ENCODE measurements at places on chromosomes 5 and 9.

DNA sequence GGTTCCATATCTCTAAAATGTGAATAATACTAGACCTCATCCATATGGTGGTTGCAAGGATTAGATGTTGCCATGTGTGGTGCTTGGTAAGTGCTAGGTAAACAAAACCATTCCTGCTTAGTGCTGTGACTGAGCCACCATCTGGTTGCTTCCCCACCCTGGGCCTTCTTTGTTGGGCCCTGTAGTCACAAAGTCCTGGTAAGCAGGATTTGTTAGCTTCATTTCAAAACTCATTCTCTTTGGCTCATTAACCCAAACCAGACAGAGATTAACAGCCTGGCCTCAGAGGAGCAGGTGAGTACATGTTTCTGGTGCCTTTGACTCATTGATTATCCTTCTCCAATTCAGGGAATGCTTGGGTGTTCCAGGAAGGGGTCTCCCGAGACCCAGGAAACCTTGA, 240.2 kb downstream of the ARHGAP26 start:
- DNase-seq, result no peak

- no peak for DNase-seq
Measured at GRCh38 chr5:133523013-133523658, 89.2 kb downstream of the FSTL4 start.

DNA sequence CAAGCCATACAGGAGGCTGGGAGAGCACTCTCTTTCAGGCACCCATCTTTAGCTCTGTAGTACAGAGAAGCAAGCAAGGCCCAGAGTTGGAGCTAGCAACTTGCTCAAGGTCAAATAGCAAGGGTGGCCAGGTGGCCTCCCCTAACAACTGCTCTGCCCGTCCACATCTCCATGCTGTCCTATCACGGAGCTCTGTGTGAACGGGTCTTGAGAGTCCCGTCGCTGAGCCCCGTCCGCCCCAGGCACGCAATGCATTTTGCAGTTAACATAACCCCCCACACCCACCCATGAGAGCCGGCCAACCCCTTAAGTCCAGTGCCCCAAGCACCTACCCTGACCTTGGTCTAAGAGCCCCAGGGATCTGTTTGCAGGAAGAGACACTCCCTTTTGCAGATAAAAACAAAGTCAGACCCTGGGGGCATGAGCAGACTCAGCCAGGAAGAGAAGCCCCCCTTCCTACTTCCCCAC, 1.5 kb downstream of the RNF44 start:
- no peak for DNase-seq

- no peak for DNase-seq
Measured at GRCh38 chr5:65276178-65276890, 205.4 kb downstream of the ADAMTS6 start.

DNA sequence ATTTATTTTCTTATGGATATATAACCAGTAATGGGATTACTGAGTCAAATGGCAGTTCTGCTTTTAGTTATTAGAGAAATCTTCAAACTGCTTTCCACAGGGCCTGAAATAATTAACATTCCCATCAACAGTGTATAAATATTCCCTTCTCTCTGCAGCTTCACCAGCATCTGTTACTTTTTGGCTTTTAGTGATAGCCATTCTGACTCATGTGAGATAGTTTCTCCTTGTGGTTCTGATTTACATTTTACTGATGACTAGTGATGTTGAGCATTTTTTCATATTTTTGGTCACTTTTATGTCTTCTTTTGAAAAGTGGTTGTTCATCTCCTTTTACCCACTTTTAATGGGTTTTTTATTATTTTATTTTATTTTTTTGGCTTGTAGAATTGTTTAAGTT, 1290.3 kb upstream of the CDH9 start:
- no peak for DNase-seq

- DNase-seq, result no peak
Measured at GRCh38 chr9:131197160-131197911, 72.0 kb downstream of the NUP214 start.

DNA sequence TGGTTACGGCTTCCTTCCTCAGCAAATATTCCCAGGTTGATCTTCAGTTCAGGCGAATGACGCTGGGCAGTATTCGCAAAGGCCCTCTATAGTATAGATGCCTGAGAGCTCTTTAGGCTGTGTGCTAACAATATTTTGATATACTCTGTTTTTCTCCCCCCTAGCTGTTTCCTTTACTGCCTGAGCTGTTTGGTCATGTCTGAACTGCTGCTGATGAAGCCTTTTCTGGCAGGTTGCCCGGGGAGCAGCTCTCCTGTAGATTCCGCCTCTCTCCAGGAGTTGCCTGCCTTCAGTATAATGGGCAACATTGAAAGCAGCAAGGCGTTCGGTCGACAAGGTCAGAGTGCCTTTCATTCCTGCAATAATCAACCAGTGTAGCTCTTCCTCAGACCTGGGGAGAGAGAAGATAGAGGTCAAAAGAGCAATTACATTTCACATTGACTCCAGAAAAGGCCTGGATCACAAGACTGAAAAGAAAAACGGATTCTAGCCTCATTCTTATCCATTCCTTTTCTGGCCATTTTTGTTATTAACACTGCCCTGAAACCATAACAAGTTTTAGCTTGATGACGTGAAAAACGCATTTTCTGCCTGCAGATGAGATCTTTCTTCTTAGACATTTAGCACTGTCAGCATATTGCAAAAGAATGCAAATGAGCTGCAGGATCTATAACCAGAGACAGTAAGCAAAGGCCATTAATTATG, 60.1 kb upstream of the ZNF608 start:
- peak; percentile 84 for DNase-seq

GRCh38 chr9:108443741-108444140, 412.0 kb downstream of the ACTL7B start:
- DNase-seq, result no peak

GRCh38 chr5:54859316-54859715, 126.1 kb downstream of the ESM1 start:
- no peak for DNase-seq

DNA sequence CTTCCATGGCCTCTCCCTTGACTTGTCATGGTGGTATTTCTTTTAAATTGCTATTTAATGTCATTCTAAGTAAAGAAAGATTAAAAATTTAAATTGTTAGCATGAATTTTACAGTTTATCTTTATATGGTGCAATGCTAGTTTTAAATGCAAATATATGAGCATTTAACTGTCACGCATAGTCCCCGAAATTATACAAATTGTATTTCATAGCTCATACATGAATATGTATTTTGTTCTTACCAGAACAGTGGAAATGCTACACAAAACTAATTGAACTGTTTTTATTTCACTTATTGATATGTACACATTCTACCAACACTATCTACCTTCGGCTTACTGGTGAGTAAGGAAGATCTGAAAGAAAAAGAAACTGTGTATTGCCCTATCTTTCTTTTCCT, 125.8 kb downstream of the CARTPT start:
- DNase-seq, result no peak

GRCh38 chr5:14436801-14437542, 144.6 kb upstream of the OTULINL start:
- DNase-seq, result no peak

DNA sequence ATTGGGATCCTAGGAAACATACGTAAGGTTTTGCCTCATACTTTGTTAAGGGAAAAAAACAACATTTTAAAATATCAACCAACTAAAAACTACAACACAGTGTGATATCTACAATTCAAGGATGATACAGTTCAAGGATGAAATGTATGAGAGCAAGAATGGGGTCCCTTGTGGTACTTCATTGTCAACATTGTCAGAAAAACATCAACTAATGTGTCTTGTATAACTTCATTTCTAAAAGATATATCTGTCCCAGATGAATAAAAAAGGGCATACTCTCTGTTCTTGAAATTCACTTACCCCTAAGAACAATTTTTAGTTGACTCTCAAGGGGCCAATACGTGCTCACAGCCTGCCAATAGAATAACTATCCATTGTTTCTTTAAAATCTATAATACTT, 1250.5 kb downstream of the PTPRD start:
- DNase-seq, result no peak

- no peak for DNase-seq
Measured at GRCh38 chr5:78497573-78498533, 137.4 kb downstream of the SCAMP1 start.

GRCh38 chr5:175027390-175027789, 303.0 kb downstream of the MSX2 start:
- no peak for DNase-seq

DNA sequence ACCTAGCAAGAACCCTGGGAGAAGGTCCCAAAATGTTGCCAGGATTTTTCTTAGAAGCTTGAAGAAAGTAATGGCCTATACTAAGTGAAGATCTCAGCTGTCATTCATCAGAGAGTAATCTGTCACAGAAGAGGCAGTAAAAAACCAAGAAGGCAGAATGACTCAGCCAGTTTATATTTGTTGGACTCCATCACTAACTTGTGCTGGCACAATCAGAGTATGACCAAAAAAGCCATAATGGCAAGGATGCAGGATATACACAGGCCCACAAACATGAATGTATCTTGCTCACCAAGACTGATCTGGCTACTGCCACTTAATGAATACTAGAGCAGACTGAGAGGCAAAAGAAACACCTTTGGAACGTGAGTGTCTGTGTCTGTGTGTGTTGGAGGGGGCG, 104.0 kb upstream of the POU5F2 start:
- DNase-seq, result no peak

GRCh38 chr9:104091116-104091515, 3.0 kb upstream of the SMC2 start:
- DNase-seq, result no peak

- no peak for DNase-seq
Measured at GRCh38 chr5:103452666-103453065, 109.9 kb downstream of the NUDT12 start.

GRCh38 chr9:20321423-20322082, 300.7 kb downstream of the MLLT3 start:
- DNase-seq, result no peak

DNA sequence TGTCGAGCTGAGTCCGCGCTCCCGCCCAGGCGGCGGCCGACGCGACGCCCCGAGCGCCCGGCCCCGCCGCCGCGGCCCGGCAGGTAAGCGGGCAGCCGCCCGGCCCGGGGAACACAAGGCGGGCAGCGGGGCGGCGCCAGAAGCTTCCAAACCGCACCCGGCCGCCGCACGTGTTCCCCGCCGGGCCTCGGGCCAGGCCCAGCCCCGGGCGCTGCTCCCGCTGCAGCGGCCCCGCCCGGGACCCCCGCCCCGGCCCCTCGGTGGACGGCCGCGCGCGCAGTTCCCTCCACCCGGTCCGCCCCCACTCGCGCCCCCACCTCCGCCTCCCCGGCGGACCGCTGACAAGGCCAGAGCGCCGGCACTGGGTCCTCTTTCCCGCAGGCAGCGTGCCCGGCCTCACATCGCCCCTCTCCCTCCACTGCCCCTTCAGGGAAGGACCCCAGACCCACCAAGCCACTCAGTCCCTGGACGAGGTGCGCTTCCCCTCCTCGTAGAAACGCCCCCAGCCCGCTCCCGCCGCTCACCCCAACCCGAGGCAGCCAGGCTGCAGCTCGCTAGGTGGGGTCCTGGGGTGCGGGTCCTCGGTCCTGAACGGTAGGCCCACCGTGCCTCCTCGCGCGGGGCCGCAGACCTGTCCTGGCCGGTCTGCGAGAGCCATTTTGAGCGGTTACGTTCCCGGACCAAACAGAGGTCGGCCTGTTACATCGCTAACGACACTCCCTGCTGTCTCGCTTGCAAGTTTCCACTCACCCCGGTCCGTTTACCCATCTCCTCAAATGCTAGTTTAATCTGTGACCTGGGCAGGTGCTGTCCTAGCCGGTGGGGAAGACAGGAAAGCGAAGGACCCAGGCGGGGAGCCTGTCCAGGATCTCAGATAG, 475 bp downstream of the WDR5 start:
- no peak for DNase-seq

- no peak for DNase-seq
Measured at GRCh38 chr9:35495984-35496383, 6.1 kb downstream of the RUSC2 start.

GRCh38 chr5:1786621-1787471, 12.8 kb downstream of the MRPL36 start:
- DNase-seq, result peak; percentile 50

- no peak for DNase-seq
Measured at GRCh38 chr5:29085142-29085541, 2046.8 kb upstream of the CDH9 start.

DNA sequence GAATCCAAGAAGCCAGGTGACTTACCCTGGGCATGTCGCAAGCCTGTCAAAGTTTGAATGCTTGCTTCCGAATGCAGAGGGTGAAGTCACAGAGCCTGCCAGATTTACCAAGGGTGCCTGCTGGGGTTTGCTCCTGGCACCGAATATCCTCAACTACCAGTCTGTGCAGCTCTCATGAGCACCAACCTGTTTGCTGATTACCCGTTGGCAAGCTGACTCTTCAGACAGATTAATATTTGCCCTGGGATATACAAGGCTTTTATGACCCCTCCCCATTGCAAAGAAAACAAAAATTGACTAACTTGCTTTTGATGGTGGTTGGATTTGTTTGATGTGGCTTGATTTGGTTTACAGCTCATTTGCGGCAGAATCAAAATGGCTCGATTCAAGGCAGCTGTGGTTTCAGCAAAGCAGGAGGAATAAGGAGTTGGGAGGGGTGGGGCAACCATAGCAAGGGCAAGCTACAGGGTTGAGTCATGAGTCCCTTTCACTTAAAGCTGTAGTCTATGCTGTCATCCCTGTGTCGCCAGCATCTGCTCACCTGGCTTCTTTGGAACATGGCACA, 82.3 kb upstream of the AGXT2 start:
- DNase-seq, result peak; percentile 66

- DNase-seq, result no peak
Measured at GRCh38 chr5:129135633-129136032, 41.1 kb downstream of the ISOC1 start.

All from prostate gland (tissue), 2 donors.